ENCODE measurements at places on chromosomes 4 and X.

GRCh38 chr4:123554801-123555232, 158.2 kb downstream of the SPRY1 start:
- no peak for DNase-seq

DNA sequence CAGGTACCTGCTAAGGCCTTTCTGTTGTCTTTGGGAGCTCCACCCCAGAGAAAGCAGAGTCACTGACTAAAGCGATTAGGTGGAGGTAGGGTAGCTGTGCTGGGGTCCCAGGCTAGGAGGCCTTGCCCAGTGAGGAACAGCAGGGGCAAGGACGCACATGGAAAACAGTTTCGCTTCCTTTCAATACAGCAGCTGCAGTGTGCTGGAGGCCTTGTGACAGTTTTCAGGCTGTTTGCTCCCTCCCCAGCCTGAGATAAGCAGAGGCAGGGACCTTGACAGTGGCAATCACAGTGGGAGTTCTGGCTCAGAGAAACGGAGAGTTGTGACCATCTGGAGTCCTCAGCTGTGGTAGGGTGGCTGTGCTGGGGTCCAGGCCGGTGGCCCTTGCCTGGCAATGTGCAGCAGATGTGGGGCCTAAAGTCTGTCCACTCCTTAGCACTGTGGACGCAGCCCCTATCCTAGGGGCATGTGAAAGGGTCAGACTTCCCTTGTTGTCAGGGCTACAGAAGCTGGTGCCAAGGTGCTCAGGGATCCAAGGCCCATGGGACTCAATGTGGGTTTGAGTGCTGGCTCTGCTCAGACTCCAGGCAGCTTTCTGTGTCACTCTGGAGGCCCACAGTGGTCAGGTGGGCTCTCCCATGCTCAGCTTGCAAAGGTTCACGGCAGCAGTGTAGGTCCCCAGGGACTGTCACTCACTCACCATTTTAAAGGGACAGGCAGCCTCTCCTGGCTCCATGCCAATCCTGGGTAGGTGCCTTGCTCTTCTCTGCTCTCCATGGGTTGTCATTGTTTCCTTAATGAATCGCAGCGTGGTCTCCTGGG, 534.9 kb upstream of the FMR1 start:
- DNase-seq: no peak

GRCh38 chrX:26918631-26919030, 544.5 kb downstream of the PPP4R3C start:
- DNase-seq: no peak

GRCh38 chrX:41164449-41164848, 79.2 kb downstream of the USP9X start:
- no peak for DNase-seq

DNA sequence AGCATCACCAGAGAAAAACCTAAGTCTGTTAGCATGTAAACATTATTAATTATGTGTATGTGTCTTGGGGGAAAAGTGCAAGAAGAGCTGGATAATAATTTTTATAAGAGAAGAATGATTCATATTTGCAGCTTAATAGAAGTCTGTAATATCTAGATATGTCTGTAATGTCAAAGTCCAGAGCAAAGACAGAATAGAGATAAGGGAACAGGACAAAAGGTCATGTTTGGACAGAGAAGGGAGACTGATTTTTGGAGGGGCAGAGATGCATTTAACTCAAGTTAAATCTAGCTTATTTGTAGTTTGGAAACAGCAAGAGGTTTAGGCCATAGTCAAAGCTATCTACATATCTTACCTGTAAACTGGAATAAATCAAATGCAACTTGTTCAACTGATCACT, 61.2 kb downstream of the MAGED1 start:
- DNase-seq: no peak

DNA sequence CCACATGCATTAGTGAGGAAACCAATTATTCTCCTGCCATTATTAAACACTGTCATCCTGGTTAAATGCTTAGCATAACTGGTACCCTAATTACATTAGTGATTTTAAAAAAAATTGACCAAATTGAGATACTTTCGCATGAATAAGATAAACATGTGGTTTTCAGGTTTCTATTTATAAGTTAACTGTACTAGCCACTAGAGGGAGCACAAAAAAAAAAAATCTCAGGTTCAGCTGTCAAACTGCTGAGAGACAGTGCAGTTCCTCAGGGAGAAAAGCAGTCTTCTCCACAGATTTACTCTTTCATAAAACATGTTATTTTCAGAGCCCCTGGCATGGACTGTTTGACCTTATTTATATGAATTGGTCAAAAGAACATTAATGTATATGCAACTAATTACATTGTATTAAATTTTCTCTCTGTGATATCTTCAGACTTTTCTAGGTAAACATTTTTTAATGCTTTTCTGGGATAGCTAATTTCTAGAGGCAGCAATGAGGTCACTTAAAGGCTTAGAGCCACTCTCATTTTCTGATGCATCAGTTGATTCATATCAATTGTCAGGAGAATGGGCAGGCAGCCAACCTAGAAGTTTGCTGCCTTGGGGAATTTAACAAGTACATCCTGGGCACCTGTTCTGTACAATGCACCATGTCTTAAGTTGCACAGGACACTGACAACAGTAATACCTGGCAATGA, 167.5 kb downstream of the CDS1 start:
- no peak for DNase-seq

- DNase-seq: no peak
Observed at GRCh38 chr4:41977709-41978108, 3.8 kb upstream of the DCAF4L1 start.

DNA sequence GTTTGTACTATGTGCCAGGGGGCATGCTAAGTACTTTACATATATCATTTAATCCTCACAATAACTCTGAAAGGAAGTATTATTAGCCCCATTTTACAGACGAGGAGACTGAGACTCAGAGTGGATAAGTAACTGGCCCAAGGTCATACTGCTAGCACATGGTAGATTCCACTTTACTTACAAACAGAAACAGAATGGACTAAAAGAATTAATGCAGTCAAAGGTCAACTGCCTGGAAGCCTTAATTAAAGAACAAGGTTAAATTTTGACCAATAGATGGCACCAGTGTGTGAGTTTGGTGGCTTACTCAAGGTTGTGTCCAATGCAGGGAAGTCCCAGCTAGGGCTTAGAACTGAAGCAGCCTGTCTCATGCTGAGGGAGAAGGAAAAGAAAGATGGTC, 4.7 kb downstream of the RIPPLY1 start:
- peak; percentile 6 for DNase-seq

GRCh38 chr4:151922306-151922705, 161.5 kb upstream of the GATB start:
- DNase-seq: no peak

GRCh38 chr4:30790998-30791397, 70.8 kb downstream of the PCDH7 start:
- DNase-seq: no peak

DNA sequence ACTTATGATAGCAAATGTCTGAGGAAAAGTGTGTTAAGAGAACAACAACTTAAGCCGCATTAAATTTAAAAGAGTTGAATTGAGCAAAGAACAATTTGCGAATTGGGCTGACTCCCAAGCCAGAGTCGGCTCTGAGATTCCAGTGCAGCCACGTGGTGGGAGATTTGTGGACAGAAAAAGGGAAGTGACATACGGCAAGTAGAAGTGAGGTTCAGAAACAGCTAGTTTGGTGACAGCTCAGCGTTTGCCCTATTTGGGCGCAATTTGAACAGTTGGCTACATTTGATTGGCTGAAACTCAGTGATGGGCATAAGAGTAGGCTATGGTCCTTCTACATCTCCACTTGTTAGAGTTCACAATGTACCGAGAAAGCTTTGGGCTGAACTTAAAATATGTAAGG, 124.0 kb downstream of the PRKX start:
- no peak for DNase-seq

GRCh38 chr4:2249526-2250356, 7.8 kb upstream of the HAUS3 start:
- no peak for DNase-seq

GRCh38 chr4:78247536-78248285, 190.6 kb downstream of the FRAS1 start:
- DNase-seq: no peak

DNA sequence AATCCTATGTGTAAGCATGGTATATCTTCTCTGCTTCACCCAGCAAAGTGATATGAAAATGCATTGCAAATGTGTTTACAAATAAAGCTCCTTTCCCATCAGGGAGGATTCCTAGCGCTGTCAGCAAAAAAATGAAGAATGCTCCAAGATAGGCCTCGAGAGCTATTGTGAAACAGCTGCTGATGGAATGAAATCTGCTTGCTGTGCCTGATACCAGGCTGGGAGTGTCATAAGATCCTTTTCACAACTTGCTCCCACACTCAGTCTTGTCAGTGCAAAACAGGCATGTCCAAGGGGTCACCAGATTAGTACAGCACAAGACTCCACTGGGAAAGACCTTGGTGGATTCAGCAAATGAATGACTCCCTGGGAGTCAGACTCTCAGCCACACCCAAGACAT, 34.1 kb downstream of the HNRNPH2 start:
- no peak for DNase-seq

DNA sequence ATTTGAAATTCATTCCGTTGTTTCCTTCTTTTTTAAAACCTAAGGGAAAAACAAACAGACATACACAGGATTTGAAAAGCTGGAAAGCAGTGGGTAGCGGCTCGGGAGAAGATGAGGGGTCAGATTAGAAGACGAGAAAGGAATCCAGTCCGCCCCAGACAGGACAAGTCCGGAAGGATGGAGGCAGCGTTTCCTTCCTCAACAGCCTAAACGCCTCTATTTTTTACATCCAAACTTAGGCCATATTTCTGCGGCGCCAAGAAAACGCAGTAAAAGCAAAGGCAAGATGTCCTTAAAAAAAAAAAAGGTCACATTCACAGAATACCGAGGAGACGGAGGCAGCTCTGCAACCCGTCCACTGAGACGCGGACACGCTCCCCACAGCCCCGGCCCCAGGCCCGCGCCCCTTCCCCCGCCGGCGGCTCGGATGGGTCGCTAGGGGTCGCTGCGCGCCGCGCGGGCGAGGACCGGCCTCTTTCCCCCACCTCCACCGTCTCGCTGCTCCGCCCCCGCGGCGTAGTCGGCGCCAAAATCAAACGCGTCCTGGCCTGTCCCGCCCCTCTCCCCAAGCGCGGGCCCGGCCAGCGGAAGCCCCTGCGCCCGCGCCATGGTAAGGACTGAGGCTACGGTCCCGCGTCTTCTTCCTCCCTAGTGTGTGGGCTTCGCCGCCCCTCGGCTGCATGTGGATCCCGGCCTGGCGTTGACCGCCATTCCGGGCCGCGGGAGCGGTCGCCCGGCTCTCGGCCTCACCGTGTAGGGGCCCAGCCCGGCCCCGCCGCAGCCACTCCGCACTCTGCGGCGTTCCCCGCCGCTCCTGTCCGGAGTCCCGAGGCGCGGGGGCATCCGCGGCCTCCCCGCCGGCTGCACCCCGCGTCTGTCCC, at the start of gene MND1:
Gene MND1 (plus strand): TSS at position 558 of the 881 bp plus-strand sequence. CDS start 50 bp downstream, at position 608.
- peak; percentile 34 for DNase-seq

DNA sequence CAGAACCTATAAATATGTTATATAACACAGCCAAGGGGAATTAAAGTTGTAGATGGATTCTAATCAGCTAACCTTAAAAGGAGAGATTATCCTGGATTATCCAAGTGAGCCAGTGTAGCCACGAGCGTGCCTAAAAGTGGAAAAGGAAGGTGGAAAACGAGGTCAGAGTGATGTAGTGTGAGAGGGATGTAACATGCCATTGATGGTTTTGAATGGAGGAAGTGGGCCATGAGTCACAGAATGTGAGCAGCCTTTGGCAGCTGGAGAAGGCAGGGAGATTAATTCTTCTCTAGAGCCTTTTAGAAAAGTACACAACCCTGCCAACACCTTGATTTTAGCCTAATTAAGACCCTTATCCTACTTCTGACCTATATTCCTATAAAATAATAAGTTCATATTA, 149.1 kb downstream of the SLC39A8 start:
- no peak for DNase-seq

DNA sequence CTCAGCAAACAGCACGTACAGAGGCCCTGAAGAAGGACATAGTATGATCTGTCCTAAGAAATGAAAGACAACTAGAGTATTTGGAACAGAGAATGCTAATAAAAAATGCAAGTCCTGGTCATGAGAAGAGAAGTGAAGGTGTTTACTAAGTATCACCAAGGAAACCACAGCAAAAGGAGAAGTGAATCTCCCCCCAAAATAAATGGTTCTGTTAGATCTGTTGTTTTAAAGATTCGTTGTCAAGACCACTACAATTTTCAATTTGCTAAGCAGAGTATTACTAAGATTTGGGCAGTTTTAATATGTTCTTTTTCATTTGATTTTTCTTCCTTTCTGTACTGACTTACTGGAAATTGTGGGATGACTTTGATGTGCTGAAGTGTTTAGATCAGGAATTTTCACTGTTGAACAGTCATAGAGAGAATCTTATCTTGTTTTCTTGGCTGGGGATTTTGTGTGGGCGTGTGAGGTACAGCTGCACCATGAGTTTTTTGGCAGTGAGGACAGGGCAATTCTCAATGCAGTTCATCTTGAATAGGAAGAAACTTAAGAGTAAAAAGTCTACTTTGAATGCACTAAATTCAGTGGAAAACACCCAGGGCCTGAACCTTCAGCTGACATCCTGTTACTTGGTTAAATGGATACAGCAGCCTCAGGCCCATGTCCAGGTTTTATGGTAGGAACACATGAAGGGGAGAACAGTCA, 132.2 kb downstream of the STIM2 start:
- no peak for DNase-seq

GRCh38 chr4:24816797-24817196, 21.4 kb downstream of the SOD3 start:
- DNase-seq: no peak

- DNase-seq: peak; percentile 10
Observed at GRCh38 chr4:82043081-82043808, 330.5 kb downstream of the HNRNPD start.

DNA sequence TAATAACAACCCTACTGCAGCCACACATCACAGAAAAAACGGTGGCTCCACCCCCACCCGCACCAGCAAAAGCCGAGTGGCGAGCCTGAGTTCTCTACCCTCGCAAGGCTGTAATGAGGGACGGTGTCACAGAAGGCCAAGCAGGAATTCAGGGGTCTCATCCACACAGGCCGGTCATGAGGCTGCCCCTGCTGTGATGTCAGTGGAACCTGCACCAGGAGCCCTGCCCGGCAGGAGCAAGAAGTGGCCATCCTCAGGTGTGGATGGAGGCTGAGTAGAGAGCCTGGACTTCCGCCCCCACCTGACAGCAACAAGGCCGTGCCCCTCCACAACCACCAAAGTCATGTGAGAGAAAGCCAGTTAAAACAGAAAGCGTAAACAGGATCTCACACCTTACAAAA, 20.6 kb downstream of the LYAR start:
- no peak for DNase-seq

- no peak for DNase-seq
Observed at GRCh38 chr4:137274404-137274803, 257.9 kb downstream of the PCDH18 start.

DNA sequence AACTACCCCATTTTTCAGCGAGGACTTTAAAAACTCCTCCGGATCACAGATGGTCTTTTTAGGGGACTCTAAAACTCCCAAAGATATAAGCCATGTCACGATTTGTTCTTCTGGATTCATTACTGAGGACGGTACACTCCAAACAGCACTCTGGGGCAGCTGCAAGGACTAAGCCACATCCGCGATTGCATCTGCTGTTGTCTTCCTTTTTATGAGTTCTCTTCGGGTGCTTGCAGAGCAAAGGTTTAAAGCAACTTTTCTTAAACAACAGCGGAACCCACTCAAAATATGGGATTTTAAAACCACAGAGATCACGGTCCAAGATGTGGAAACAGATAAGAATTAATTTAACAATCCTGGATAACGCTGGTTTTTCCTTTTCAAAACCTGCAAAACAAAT, at the start of gene ARHGEF6:
Gene ARHGEF6 (minus strand): TSS at position 170 of the 400 bp plus-strand sequence. CDS start 50 bp downstream, at position 120.
- no peak for DNase-seq

- DNase-seq: no peak
Observed at GRCh38 chrX:124343016-124343415, 3.3 kb upstream of the SH2D1A start.

GRCh38 chrX:148501386-148502066, 1.1 kb downstream of the AFF2 start:
- DNase-seq: no peak

GRCh38 chr4:1638873-1639272, 45.2 kb downstream of the FAM53A start:
- DNase-seq: no peak
